ENCODE measurements at places on chromosomes 5 and 9.
A peak's percentile ranks its signal among the peaks of the same experiment; 100 is the strongest.

- DNase-seq: no peak
Observed at GRCh38 chr5:14184725-14185124, 41.6 kb downstream of the TRIO start.

DNA sequence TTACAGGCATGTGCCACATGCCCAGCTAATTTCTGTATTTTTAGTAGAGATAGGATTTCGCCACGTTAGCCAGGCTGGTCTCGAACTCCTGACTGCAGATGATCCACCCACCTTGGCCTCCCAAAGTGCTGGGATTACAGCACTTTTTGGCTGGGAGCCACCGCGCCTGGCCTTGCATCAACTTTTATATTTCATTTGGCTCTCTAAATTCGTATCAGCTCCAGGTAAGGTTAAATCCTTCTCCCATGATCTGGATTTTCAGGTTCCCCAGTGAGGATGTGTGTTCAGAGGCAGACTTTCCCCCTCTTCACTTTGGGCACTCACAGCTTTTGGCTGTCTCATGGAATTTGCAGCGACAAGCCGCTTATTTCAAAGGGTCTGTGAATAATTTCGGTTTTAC is 16.8 kb upstream of the RNF38 start:
- no peak for DNase-seq

GRCh38 chr5:80268916-80269315 is 13.1 kb upstream of the SERINC5 start:
- no peak for DNase-seq

DNA sequence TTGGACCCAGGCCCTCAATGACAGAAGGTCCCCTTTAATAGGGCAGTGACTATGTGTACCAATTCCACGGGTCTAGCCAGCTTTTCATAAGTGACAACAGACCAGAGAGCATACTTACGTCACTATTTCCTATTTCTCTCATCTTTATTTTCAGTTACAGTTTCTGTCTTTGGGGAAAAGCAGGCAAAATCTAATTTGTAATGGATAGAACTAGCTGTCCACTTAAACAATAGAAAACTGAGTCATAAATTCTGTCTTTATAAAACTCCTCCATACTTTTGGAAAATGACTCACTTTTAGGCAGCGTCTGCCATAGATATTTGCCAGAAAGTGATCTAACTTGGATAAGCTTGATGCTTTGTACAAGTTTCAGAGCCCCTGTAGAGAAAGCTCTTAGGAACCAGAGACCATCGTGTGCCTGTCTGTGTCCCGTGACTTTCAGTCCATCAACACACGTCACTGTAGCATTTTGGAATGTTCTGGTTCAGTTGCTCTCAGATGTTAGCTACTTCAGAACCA is 101.9 kb downstream of the F2RL2 start:
- DNase-seq: no peak

DNA sequence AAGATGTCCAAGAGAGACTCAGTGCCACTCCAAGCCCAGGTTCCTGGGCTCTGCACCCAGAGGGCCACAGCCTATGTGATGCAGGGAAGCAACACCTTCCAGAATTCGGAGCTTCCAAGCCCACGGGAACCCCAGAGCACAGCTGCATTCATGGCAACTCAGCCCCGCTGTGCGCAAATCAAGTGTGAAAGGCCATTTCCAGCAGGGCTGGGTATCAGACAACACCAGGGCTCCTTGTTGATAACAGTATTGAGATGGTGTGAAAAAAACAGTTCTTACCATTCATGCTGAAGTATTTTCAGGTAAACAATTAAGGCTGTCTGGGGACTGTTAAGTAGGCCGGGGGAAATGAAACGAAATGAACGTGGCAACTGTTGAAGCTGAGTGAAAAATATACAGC is 10.1 kb downstream of the ROR2 start:
- no peak for DNase-seq

DNA sequence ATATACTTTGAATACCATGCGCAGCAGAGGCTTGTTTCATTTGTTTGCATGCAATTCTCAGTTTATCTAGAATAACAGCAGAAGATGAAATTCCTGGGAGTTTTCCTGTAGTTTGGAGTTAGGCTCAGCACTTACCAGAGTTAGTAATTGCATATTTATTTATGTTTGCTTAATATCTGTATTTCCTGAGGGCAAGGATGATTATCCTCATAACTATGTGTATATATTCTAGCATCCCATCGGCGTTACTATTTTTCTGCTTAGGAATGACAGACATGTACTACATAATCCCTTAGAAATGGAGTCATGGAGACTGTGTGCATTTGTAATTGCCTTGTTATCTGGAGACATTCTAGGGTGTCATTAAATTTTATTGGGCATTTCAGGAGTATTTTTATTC is 1184.8 kb downstream of the DTWD2 start:
- no peak for DNase-seq

DNA sequence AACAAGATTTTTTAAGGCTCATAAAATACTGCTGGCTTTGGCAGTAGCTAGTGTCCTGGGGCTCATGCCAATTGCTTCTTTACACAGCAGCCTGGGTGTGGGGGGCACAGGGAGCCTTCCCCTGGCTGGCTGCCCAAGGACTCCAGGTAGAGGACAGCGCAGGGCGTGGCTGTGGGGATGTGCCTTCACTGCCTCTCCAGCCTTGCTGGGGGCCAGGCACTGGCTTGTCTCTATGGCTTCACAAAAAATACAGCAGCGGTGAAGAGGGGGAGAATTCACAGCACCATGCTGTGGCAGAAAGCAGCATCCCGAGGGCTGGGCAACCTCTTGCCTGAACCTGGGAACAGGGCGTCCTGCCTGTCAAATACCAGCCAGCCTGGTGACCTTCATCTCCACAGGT is 57.4 kb downstream of the DAP start:
- DNase-seq: no peak

- DNase-seq: no peak
Observed at GRCh38 chr5:115349001-115349817, 52.8 kb upstream of the CCDC112 start.

DNA sequence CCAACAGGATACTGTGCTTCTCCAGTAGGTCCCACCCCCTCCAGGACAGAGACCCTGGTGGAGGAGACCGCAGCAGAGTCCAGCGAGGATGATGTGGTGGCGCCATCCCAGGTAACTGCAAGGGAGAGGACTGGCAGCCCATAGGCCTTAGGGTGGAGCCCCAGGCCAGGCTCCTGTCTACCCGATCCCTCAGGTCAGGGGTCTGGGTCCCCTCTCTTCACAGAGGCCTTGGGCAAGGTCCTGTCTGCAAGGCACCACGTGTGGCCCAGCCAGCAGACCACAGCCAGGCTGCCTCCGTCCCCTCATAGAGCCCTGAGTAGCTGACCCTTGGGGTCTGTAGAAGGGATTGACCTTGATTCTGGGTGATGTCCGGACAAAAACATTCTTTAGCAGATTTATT is 20.0 kb downstream of the CD74 start:
- no peak for DNase-seq

DNA sequence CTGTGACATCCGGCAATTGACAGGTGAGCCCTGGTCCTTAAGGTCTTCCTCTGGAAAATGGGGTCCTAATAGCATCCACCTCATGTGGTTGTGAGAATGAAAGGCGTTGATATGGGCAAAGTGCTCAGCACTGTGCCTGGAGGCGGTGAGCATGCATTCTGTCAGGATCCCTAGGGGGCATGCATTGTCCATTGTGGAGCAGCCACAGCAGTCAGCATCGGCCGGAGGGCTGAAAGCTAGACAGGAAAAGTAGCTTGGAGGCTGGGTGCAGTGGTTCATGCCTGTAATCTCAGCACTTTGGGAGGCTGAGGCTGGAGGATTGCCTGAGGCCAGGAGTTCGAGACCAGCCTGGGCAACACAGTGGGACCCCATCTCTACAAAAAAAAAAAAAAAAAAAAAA is 122.2 kb downstream of the LHX2 start:
- DNase-seq: peak; percentile 42

DNA sequence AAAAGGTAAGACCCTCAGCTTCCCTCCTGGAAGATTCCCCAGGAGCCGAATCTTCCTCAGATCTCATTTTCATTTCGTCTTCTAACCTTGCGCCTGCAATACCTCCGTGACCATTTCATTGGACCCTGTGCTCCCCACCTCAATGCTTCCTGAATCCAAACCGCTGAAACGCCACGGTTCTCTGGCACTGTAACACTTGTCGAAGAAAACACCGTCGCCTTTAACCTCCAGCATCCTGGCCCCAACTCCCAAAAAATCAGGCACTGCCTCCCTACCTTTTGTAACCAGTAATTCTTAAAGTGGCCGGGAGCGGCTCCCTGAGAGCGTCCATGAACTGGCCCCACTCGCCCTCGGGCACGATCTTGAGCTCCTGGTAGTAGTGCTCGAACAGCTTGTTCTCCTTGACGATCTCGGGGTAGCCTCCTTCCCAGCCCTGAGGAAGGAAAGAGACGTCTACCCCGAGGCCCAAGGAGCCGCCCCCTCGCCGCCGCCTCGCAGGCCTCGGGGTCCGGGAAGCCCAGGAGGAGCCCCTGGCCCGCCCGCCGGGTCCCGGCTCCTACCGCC is 438 bp downstream of the NSUN2 start:
- no peak for DNase-seq

- no peak for DNase-seq
Observed at GRCh38 chr5:137872466-137872865, 4.8 kb downstream of the MYOT start.

DNA sequence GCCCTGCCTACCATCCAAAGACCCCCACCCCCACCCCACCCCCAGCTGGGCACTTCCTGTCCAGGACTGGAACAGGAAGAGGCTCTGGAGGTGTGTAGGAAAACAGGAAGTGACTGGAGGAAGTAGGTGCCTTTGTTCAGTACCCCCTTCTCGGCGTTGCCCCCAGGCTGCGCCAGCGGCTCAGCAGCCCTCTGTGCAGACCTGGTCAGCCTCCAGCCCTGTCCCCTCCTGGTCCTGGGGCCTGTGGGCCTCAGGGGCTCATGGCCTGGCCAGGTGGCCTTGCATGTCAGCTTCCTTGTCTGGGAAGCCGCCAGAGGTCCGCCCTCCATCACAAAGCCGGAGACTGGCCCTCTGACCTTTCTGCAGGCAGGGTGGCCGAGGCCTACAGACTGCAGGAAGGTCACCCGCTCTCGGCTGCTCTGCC is 26.0 kb downstream of the FLT4 start:
- DNase-seq: no peak
